A673 (cell line): ENCODE measurements at places on chromosomes 1 and 21. TPM values are rescaled to one million over a fixed set of nuclear protein-coding genes. Genes with fewer than 3 reads are reported as not detected.

KCTD3 gene
- total RNA-seq: 10.8 and 15.9 TPM in 2 replicates

LAMB3 gene
- 8.1 and 12.7 TPM in 2 replicates for total RNA-seq

REN gene
- total RNA-seq: not detected in 2 replicates

GBP7 gene
- not detected in 2 replicates for total RNA-seq

DDX59 gene
- total RNA-seq: 16.0 and 17.4 TPM in 2 replicates

NEGR1 gene
- total RNA-seq: 7.6 and 10.6 TPM in 2 replicates

CFHR2 gene
- not detected in 2 replicates for total RNA-seq

C1orf21 gene
- 31.3 and 34.3 TPM in 2 replicates for total RNA-seq

KIF26B gene
- total RNA-seq: not detected in 2 replicates

LORICRIN gene
- not detected in 2 replicates for total RNA-seq

CPT2 gene
- 17.0 and 18.7 TPM in 2 replicates for total RNA-seq

DENND4B gene
- 61.5 and 66.6 TPM in 2 replicates for total RNA-seq

FMO4 gene
- total RNA-seq: 0.56 and 2.1 TPM in 2 replicates
